ENCODE measurements at places on chromosomes 11 and 22.

DNA sequence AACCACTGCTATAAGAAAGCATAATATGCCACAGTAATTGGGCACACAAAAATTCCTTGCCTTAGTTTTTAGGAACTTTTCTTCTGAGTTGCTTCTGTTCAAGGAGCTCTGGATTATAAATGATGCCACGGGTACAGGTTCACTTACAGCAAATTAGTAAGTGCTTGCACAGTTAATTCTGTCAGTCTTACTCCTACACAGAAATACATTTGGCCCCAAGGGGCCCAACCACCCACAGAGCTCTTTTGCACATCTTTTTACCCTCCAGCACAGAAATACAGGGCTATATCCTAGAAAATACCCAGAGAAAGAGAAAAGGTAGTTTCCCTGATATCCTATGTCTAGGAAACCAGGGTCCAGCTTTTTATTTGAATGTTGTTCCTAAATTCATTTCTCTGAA, 86.6 kb upstream of the CHRM4 start:
- no peak for DNase-seq

GRCh38 chr22:25569361-25569760, 4.9 kb downstream of the GRK3 start:
- DNase-seq = peak; percentile 51

DNA sequence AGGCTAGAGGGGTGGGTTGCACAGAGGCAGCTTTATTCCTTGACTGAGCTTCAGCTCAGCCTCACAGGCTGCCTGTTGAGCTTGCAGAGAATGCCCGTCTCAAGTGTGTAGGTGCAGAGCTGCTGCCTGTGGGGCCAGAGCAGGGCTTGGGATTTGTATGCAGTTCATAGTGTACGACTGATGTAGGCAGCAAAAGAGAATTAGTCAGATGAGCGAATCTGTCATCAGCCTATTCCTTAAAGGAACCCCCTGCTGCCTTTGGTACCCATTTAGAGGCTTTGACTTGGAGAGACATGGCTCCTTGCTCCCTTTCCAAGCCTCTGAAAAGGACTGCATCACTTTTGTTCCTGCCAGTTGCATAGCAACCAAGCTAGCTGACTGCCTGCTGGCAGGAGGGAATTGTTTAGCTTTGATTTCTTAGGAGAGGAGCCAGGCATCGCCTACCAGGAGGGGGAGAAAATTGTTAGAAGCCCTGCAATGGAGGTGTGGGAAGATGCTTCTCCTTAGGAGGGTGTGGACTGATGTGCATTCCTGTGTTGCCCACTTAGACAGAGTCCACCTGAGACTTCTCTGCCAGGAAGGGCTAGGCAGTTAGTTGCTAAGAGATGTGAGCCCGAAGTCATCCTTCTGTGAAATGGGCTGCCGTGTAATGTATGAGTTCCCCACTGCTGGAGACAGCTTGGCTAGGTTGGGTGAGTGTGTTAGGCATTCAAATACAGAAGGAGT, 10.9 kb downstream of the ACO2 start:
- no peak for DNase-seq

DNA sequence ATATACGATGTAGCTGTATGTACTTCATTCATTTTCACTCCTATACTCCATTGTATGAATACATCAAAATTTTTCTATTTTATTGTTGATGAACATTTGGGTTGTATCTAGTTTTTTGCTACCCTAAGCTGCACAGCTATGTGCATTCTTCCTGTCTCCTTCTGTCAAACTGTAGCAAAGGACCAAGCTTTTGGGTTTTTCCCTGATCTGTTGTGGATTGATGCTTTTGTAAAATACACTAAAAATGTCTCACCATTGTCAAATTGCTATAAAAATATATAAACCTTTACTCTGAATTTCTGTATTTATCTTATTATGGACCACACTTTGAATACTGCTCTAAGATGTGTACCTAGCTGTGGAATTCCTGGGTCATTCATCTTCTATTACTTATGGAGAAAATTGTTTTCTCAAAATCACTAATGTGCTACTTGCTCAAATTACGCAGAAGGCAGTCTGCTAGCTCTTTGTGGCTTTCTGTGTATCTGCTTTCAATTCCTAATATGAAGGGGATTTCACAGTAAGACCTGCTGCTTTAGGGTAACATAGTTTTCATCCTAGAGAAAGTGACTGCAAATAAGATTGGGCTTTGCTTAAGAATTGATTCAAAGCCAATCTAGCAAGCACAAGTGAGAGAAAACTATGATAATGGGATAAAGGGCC, 123.4 kb downstream of the CYP2R1 start:
- no peak for DNase-seq

DNA sequence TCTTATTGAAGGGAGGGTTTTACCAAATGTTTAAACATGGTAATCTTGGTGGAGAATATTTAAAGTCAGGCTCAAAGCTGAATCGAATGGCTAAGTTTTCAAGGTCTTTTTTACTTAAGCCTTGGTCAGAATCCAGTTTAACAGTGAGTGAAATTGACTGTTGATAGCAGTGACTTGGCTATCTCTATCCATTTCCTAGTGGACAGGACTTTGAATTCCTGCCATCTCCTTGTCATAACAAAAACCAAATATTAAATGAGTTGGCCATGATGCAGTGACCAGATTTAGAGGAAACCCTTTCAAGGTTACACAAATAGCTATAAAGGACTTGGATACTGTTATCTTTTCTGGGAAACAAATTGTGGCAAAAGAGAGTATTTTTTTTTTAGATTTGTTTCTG, 92.0 kb downstream of the JRKL start:
- no peak for DNase-seq

DNA sequence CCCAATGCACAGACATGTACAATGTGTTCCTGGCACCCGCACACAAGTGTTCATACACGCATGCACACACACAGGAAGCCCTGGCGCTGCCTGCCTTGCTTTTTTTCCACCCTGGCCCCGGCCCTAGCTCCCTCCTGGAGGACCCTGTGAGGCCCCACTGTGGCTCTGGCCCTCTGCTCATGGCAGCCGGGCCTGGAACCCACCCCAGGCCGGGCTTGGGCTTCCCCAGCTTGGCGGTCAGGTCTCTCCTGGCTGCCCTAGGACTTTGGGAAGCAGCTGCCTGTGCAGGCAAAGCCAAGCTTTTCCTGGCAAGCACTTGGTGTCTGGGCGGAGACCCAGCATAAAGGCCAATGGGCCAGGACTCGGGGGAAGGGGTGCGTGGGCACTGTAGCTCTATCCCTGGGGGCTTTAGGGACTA, 30.5 kb downstream of the CD82 start:
- DNase-seq = peak; percentile 75

DNA sequence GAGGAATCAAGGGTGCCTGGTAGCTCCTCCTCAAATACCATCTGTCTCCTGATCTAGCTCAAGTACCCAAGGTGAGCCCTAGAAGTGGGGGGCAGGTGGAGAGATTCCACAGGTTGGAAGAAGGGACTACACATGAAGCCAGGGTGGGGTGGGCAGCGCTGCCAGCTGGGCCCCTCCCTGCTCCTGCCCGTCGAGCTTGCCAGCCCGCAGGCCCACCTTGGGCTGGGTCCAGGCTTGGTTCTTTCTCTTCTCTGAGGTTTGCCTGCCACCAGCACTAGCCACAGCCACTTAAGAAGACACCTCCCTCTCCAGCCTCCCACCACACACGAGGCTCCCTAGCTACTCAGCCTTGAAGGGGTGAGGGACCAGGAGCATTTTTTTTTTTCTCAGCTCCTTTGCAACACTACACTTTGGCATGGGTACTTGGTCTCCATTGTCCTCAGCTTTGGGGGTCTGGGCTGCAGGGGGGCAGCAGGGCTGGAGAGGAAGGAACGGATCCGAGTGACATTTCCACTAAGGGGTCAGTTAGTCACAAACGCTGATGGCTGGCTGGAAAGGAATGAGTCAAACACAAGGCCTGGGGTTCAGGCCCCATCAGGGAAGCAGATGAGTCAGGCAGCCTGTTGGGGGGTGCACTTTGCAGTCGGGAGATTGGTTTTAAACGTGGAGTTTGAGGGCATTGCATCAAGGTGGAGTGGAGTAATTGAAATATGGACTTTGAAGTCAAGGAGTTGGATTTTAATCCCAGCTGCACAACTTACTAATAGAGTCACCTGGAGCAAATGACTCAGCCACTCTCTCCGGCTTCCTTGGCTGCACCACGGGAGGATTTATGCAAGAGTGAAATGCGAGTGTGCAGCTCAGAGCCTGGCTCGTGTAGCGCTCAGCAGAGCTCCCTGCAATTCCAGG, 7.4 kb upstream of the NPTXR start:
- no peak for DNase-seq

DNA sequence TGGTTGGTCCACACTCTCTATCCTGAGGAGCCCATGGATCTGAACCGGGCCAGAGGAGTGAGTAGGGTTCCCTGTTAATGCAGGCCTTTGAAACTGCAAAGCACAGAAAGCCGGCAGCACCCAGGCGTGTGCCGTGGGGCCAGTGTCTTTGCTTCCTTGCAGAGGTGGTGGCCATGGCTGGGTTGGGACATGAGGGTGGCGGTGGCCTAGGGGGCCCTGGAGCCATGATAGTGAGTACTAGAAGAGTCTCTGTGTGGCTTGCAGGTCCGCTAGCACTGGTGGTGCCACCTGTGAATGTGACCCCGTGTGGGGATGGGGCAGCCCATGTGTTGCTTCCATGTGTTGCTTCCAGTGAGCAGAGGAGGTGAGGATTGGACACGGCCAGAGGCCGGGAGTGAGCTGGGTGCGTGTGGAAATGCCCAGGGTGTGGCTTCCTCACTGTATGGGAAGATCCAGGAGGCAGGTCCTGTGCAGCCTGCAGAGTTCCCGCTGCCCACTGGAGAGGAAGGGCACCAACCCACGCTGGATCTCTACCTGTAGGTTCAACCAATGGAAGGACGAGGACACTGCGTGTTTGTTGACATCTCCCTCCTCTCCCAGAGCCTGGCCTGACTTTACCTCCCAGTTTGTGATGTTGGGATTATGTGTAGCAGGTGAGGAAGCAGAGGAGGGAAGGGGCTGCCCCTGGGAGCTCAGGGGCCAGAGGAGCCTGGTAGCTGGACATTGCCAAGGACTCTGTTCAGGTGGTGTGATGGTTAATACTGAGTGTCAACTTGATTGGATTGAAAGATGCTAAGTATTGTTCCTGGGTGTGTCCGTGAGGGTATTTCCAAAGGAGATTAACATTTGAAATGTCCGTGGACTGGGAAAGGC, 796.6 kb downstream of the TBC1D22A start:
- DNase-seq = no peak

- no peak for DNase-seq
Observed at GRCh38 chr11:63532799-63533475, 3.7 kb upstream of the PLAAT4 start.

DNA sequence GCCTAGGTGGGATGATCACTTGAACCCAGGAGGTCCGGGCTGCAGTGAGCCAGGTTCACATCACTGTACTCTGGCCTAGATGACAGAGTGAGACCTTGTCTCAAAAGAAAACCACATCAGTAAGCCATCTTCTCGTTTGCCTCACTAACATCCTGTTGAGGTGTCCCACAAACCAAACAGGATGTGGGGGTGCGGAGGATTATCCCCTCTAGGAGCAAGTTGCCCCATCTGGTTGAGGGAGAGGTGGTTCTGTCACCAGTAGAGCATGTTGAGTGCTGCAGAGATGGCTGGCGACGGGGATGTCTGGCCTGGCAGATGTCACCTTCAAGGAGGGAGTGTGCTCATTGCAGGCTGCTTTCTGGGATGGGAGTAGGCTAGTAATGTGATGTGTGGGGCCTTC, 72.4 kb downstream of the ZNRF3 start:
- no peak for DNase-seq

GRCh38 chr22:41508770-41509170, 35.5 kb downstream of the POLR3H start:
- no peak for DNase-seq

GRCh38 chr11:44467413-44467812, 98.0 kb upstream of the CD82 start:
- DNase-seq = no peak

DNA sequence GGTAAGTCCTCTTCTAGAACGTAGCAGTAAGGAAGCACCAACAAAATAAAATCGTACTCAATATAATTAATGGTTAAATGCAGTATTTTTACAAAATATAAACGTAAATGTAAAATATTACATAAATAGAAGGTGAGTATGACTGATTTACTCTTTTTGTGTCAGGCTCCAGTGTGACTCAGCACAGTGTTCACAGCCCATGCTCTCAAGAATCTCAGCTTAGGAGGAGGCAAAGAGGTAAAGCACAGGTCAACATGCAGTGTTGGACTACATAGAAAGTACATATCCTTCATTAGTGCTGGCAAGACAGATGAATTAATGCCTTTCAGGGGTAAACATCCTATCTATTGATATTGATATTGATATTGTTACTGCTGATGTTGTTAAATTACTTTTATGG, 2050.6 kb upstream of the RAG2 start:
- DNase-seq = no peak

GRCh38 chr11:131674051-131674755, 303.8 kb downstream of the NTM start:
- DNase-seq = peak; percentile 83
